ENCODE measurements at places on chromosomes 7 and 10.

DNA sequence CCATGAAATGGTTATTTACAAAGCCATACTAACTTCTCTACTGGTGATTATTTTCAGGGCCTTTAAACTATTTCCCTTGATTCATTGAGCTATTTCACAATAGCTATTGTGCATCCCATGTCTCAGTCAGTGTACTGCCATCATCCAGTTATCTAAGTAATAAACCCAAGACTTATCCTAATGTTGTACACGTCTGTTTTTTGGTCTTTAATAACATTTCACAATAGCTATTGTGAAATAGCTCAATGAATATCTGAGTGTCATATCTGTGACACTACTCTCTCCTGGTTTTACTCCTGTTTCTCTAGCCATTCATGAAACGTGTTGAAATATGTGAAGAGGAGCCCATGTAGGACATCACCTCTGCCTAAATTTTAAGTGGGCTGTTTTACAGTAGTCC lies 36.5 kb upstream of the TMEM140 start:
- DNase-seq = no peak

DNA sequence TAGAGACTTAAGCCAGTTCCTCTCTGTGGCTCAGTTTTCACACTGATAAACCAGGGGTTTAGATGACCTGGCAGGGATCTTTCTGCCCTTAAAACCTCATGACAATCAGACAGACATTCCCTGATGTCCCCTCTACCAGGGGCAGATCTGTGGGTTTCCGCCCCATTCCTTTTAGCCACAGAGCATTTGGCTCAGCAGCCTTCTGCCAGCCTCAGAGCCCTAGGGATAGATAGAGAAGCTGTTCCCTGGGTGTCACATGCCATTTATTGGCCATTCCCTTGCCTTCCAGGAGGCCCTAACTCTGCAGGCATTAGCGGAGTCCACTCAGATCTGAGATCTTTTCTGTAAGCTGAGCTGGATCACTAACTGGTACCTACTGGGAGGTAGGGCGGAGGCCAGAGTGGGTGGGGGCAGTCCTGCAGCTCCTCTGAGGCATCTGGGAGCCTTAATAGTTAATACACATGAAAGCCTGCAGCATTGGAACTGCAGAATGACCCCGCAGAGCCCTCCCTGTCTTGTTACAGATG lies 101.5 kb downstream of the ZMIZ1 start:
- no peak for DNase-seq

DNA sequence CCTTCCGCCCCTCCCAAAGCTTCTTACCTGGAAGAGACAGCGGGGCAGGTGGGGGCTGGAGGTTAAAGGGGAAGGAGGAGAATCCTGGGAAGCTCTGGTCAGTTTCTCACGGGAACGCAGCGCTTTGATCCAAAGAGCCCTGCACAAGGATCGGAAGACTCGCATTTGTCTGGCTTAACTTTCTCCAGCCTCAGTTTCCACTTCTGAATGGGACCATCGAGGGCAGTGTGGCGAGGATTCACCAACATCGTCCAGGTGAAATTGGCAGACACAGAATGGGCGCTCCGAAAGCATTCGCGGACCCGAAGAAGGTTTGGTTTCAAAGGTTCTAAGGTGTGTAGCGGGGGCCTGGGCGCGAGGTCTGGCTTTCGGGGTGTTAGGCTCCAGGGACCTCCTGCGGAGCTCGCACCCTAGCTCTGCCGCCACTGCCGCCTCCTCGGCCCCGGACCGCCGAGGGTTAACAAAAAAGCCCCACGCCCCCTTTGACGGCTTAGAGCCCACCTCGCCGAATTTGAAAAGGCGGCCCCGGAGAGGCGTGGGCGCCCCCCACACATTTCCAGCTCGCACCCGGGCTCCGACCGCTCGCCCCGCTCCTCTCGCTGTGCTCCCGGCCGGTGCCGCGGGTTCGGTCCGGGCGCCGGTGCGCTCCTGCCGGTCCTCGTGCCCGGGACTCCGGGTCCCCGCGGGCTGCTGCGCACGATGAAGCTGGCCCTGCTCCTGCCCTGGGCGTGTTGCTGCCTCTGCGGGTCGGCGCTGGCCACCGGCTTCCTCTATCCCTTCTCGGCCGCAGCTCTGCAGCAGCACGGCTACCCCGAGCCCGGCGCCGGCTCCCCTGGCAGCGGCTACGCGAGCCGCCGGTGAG lies at the start of gene COL26A1:
Gene COL26A1, plus strand, starts transcription at position 542 of the 862 bp plus-strand sequence. Its CDS starts 158 bp downstream, at position 700.
- DNase-seq = no peak

- no peak for DNase-seq
These were observed 4.6 kb downstream of the STRA8 start for GRCh38 chr7:135238112-135238744.

DNA sequence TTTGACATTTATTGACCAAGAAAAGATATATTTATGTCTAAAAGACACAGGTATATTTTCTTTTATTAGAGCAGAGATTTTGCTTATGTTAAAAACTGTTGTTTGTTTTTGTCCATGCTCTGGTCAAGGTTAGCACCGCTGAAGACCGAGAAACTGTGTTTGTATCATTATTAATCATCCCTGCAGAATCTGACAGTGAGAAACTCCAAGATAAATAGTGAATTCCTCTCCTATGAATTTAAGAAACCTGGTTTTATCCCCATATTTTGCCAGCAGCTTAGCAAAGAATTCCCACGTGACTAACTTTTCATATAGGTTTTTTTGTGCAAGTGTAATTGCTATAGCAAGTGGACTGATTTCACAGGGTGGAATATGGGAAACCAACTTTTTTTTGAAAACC lies 77.6 kb downstream of the FRMD4A start:
- no peak for DNase-seq

DNA sequence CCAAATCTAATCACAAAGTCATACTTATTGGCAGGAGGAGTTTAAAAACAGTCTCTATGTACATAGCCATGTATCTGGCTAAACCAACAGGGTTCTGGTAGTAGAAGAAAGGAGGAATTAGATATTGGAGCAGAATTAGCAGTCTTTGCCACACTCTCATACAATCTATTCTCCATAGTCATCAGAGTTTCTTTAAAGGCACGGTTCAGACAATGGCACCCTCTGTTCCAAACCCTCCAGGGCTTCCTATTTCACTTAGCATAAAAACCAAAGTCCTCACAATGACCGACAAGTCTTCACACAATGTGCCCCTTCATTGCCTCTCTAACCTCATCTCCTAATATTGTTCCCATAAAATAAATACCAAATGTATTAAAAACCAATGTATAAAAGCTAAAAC lies 12.7 kb downstream of the ZNF438 start:
- DNase-seq = no peak

DNA sequence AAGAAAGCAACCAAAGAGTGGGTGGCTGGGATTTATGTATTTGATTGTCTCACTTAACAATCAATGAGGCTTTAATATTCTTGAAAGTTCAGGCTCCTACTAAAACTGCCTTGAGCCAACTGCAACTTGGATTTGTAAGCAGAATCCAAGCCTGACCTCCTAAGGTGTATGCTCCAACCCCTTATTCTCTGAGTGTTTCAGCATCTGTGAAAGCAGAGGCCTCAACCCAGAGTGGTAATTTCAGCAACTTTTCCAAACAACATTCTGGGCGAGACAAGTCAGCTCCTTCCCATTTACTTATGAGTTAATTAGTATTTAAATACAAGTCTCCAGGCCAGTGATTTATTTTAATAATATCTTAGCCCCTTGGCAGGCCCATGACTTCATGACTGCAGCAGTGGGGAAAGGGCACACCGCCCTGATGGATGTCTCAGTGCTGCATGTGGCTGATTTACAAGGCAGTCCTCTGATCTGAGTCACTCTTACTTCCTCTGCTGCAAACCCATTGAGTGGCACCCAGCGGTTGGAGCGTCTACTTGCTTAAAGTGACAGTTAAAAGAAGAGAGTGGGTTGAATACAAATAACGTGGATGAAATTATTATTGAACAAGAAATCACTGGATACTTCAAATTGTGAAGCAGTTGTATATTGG lies 209.1 kb downstream of the TRIL start:
- no peak for DNase-seq

GRCh38 chr10:725786-726185 lies 36.3 kb upstream of the DIP2C start:
- DNase-seq = no peak

GRCh38 chr10:20672741-20673140 lies 224.4 kb downstream of the NEBL start:
- DNase-seq = no peak

DNA sequence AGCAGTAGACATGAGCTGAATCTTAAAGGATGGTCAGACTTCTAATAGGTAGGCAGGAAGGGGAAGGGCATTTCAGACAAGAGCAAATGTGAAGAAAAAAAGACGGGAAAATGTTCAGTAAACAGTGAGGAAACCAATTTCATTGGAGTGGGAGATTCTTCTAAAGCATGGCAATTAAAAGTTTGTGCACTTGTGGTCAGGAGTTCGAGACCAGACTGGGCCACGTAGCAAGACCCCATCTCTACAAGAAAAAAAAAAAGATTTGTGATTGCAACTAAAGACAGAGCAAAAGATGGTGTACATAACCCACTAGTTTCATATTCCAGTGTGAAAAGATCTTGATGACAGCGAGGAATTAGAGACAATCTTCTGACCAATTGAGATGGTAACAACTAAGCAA lies 41.7 kb downstream of the CCDC71L start:
- no peak for DNase-seq

GRCh38 chr10:2790396-2791188 lies 276.8 kb upstream of the PFKP start:
- no peak for DNase-seq

GRCh38 chr10:19480353-19480752 lies 335.9 kb upstream of the PLXDC2 start:
- no peak for DNase-seq

GRCh38 chr7:13731643-13732042 lies 257.8 kb downstream of the ETV1 start:
- DNase-seq = no peak
